ENCODE measurements at places on chromosomes 4 and X.

DNA sequence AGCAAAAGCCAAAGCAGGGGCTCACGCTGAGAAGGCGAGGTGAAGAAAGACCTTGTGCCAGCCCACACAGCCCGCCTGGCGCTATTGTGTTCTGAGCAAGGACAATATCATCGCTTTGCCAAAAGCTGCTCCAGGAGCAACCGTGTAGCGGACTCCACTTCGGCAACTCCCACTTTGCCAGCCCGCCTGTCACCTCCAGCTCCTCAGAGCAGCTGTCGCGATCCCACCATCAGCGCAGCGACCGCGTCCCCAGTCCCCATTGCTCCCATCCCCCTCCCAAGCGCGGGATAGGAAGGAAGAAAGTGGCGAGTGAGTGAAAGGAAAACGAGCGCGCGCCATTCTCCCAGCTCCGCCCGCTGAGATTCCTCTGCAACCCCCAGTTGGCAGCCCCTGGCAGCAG, 759 bp downstream of the ZC4H2 start:
- no peak for DNase-seq

GRCh38 chr4:154779362-154779947, 1.6 kb upstream of the RBM46 start:
- DNase-seq, result no peak

GRCh38 chr4:26459756-26460530, 30.3 kb downstream of the CCKAR start:
- DNase-seq, result no peak

GRCh38 chrX:2320580-2321327, 180.0 kb downstream of the DHRSX start:
- DNase-seq, result peak; percentile 11

- no peak for DNase-seq
Observed at GRCh38 chrX:120463241-120463640, 5.9 kb downstream of the LAMP2 start.

DNA sequence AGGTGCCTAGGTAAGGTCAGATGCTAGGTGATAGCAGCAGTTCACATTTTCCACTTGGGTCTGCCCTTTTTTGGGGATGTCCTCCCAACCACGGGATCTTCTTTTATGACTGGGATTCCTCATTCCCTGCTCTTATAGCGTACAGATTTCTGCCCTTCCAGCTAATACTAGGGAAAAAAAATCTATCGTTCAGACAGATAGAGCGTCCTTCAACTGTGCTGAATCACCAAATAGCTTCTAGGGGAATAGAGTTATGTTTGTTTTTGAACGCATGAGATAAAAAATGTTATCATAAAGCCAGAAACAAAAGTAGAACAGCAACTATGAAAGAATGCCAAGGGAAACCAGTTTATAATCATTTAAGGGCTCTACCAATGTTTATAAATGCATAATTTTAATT, 13.0 kb downstream of the RAP2C start:
- no peak for DNase-seq

DNA sequence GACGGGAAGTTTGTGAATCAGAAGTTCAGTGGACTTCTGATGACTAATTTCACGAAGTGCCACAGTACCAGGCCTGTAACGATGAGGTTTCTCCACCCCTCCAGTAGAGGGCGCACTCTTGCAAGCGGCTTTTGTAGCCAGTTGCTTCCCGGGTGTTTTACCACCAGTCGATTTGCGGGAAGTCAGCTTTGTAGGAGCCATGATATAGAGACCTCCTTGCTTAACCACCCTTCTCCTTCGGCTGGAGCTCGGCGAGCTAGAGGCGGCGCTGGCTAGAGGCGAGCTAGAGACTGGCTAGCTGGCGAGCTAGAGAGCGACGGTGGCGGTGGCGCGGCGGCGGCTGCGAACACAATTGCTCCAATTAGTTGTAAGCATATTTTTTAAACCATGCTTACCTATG, 72.0 kb downstream of the IL1RAPL1 start:
- no peak for DNase-seq

DNA sequence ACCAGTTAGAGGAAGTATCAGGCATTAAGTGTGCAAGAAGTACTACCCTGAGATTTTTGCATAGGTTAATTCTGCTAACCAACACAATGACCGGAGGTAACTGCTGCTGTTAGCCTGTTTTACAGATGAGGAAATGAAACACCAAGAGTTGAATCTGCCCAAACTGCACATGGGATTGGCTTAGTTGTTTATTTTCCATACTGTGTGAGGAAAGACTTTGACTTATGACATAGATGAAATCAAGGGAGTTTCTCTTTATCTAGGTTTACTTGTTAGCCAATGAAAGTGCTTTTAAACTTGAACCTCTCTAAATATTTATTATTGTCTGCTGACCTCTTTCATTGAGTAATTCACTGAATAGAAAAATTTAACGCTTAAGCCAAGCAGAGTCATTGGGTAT, 10.3 kb downstream of the GUCY1B1 start:
- no peak for DNase-seq

DNA sequence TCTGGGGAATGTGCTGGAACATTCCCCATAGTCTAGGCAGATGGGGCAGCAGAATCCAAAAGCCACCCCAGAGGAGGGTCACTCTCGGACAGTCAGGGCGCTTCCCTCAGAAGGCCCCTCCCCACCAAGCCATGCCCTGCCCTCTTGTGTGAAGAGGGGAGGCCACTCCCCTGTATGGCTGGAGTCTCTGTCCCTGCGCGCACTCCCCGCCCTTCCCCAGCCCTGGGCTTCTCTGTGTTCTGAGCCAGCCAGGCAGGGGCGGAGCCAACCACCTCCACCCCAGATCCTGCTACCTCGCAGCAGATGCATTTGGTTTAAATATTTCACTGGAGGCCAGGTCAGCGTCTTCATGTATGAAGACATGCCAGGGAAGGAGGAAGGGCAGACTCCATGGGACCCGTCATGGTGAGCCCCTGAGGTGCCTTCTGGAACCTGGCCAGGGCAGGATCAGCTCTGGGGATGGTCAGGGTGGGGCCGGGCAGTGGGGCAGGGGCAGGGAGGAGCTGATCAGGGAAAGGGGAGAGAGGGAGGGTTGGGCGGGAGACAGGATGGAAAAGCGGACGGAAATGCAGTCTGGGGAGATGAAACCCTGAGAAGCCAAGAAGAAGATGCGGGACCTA, 107.3 kb downstream of the ADRA2C start:
- DNase-seq, result no peak

DNA sequence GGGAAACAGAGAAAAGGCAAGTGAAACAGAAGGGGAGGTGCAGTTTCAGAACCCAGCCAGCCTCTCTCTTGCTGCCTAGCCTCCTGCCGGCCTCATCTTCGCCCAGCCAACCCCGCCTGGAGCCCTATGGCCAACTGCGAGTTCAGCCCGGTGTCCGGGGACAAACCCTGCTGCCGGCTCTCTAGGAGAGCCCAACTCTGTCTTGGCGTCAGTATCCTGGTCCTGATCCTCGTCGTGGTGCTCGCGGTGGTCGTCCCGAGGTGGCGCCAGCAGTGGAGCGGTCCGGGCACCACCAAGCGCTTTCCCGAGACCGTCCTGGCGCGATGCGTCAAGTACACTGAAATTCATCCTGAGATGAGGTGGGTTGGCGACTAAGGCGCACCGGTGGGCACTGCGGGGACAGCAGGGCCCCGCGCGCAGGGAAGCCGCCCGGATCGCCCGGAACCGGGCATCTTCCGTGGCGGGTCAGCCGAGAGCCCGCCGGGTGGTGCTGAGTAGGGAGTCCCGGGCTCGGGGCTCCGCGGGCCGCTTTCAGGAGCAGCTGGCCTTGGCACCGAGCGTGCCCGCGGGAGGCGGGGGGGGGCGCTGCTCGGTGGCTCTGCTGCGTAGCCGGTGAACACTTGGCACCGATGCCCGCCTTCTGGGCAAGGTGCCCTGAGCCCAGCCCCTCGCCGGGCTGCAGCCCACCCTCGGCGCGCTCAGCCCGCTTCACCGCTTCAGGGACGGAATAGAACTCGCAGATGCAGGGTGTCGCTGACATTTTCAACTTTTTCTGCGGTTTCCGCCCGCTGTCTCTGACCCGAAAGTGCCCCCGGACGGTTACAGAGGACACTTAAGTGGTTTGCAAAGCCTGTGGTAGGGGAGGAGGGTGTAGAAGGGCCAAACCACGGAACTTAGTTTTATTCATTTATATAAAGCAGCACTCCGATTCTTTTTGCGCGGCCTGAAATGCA, at the start of gene CD38:
Gene CD38, plus strand, starts transcription at position 40 of the 953 bp plus-strand sequence. Its CDS starts 87 bp downstream, at position 127.
- DNase-seq, result no peak

GRCh38 chr4:138910914-138911336, 104.7 kb upstream of the NOCT start:
- DNase-seq, result no peak

DNA sequence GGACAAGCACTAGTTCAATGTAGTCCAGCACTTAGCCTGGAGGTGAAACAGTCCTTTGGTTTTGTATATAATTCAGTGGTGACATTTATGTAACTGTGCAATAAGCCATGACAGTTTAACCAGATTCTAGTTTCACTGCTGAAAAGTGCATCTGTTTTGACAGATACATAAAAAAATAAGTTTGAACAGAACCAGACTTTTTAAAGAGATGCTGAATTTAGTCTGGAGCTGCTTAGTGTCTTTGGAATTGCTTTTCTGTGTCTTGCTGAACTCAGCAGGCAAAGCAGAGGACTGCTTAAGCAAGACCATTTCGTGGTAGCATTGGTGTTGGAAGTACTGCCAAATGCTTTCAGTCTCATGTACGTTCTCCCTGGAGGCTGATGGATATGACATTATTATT, 393.5 kb downstream of the MAPK10 start:
- no peak for DNase-seq

DNA sequence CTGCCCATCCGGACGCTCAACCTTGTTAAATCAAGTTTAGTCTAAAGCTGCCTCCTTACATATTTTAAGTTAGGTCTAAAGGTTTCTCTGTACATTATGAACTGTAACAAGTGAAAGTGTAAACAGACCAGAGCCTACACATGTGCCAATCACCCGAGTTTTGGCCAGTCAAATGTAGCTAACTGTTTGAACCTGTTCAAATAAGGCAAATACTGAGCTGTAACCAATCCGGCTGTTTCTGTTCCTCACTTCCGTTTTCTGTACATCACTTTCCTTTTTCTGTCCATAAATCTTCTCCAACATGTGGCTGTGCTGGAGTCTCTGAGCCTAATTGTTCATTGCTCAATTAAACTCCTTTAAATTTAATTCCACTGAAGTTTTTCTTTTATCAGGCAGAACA, 113.3 kb upstream of the SHISA3 start:
- DNase-seq, result no peak

GRCh38 chr4:90187148-90187884, 60.1 kb downstream of the CCSER1 start:
- no peak for DNase-seq

- no peak for DNase-seq
Observed at GRCh38 chr4:143133977-143134376, 50.7 kb upstream of the USP38 start.

- DNase-seq, result no peak
Observed at GRCh38 chrX:41332408-41333002, 1.5 kb upstream of the DDX3X start.

- DNase-seq, result no peak
Observed at GRCh38 chr4:101067383-101067782, 279.9 kb downstream of the PPP3CA start.

DNA sequence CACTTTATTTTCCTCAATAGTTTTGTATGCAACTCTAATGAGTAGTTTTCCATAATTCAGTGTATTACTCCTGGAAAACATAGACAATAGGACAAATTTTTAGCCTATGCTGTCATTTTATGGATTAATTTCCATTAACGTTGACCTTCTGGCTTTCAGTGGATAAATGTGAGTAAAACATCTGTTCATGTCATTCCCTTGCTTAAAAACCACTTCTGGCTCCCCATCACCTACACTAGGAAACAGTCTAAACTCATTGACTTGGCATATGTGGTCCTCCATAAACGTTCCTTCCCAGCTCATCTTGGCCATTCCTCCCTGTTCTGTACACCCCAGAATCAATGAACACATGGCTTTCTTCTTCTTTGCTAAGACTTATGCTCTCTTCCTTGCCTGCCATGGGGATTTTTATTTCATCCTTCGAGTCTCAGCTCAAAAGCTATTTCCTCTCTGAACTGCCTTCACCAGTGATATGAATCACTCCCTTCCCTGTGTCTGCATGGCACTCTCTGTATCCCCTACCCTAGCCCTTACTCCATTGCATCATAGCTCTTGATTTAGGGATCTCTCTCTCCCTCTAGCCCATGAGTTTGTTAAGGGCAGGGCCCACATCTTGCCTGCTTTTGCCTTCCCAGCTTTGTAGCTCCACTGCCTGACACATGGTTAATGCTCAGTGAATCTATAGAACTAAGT, 34.8 kb downstream of the DOCK11 start:
- no peak for DNase-seq

GRCh38 chr4:38125816-38126215, 165.6 kb downstream of the PTTG2 start:
- no peak for DNase-seq

- no peak for DNase-seq
Observed at GRCh38 chr4:185370268-185370949, 25.3 kb downstream of the LRP2BP start.

- no peak for DNase-seq
Observed at GRCh38 chr4:7645956-7646355, 211.2 kb upstream of the PSAPL1 start.

DNA sequence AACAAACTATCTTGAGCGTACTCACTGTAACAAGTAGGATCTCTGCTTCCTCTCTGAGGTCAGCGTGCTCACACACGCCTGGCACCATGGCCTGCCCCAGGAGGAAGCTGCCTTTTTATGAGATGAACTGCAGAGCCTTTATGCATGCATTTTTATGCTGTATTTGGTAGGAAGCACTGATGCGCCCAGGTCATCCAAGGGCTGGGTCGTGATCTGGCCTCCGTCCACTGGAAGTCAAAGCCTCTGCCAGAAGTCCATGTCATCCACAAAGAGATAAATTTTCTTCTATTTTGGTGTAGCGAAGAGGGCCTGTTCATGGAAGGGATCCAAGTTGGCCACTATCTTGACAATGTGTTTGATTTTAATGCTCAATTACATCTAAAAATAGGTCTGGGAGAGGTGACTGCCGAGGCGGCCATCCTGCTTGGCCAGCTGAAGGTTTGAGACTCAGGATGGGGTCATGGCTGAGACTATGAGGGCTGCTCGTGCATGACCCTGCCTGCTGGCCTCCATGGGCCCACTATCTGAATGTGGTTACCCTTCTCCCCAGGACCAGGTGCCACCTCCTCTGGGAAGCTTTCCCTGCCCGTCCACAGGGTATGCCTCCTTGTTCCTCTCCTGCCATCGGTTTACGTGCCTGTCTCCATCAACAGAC, 50.3 kb downstream of the HTRA3 start:
- DNase-seq, result no peak

All from HS-5 (cell line).